ENCODE measurements at places on chromosomes 7 and 10. TPM values are rescaled to one million over a fixed set of nuclear protein-coding genes. Genes with fewer than 3 reads are reported as not detected.

DNA sequence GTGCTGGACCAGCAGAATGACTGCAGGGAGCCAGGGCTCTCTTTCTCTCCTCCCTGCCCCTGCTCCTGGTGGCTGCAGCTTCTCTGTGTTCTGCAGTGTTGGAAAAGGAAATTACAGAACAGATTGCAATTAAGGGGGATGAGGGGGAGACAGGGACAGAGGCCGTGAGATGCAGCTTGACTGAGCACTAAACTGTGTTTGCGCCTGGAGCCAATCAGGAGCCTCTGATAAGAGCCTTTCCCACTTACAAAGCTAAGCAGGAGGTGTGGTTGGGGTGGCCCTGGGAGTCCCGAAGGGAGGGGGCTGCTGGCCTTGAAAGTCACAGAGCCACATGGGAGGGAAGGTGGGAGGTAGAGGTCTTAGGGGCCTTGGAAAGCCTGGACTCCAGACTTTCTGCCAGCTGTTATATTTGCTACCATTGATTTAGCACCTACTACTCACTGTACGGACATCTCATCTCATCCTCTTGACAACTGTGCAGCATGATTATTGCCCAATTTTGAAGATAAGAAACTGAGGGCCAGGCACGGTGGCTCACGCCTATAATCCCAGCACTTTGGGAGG lies 26.7 kb downstream of the TRIM8 start:
- DNase-seq = no peak

GRCh38 chr7:140898786-140899536 lies 25.8 kb downstream of the BRAF start:
- DNase-seq = no peak

SLC13A1 gene
- total RNA-seq = not detected

SUGCT gene
- total RNA-seq = 1.9 TPM

AFAP1L2 gene
- total RNA-seq = 0.18 TPM

LIPK gene
- total RNA-seq = not detected

- no peak for DNase-seq
These were observed 68.1 kb upstream of the SLC39A12 start for GRCh38 chr10:17883621-17884020.

SLC39A12 gene
- total RNA-seq = not detected
